ENCODE measurements at places on chromosomes 4 and X.

GRCh38 chrX:9351126-9351525 is 113.7 kb upstream of the TBL1X start:
- no peak for DNase-seq

DNA sequence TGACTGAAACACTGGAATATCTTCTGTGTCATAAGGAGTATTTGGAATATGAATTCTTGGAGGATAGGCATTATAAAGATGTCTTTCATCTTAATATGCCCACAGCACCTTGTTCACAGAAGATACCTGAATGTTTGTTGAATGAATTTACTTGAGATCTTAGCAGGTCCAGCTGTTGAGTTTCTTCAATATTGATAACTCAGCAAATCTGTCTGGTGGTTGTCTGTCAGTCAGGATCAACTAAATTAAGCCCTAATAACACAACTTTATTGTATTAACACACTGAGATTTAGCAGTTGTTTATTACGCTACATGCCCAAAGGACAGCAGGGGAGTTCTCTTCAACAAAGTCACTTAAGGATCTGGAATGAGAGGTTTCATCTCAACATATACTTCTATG is 106.5 kb downstream of the CNOT6L start:
- DNase-seq: no peak

DNA sequence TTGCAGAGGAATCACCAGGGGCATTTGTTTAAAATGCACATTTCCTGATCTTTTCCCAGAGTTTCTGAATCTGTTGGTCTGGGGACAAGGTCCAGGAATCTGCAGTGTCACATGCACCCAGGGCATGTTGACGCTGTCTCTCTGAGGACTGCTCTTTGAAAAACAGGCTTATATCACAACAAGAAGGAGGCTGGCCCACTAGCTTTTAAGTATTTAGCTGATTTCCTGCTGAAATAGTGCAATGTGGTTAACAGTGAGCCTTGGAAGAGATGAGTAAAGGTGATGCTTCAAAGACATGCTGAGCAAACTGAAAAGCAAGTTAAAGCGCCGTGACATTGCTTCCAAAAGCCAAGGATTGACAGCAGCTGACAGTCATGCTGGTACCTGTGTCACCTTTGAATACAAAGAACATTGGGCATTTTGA is 18.6 kb upstream of the SEPSECS start:
- no peak for DNase-seq

DNA sequence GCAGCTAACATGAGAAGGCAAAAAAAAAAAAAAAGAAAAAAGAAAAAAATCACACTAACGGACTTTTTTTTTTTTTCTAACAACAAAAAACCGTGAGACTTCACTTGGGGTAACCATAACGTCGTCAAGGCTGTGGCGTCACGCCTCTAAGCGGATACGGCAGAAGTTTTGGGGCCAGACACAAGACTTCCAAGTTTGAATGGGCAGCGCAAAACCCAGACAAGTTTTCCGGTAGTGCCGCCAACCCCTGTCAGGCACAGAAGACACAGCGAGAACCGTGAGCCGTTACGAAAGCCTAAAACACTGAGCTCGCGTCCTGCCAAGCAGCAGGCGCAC is 556 bp upstream of the SMARCA5 start:
- no peak for DNase-seq

DNA sequence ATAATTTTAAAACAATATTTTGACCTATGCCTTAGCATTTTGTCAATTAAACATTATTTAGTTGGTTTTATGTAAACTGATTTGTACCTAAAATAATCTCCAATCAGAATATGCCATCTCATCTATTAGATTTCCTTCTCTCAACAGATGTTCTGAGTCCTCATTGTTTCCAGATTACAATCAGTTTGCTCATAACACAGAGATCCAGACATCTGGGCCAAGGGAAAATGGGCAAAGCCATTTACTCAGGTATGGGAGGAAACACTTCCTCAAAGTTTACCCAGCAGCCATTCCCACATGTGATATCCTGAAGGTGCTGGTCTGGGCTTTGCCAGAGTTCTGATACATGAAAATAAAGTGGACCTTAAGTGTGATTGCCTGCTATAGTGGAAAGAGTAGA is 217.9 kb upstream of the GPC4 start:
- no peak for DNase-seq

- no peak for DNase-seq
Measured at GRCh38 chr4:164924670-164925238, 47.8 kb downstream of the APELA start.

DNA sequence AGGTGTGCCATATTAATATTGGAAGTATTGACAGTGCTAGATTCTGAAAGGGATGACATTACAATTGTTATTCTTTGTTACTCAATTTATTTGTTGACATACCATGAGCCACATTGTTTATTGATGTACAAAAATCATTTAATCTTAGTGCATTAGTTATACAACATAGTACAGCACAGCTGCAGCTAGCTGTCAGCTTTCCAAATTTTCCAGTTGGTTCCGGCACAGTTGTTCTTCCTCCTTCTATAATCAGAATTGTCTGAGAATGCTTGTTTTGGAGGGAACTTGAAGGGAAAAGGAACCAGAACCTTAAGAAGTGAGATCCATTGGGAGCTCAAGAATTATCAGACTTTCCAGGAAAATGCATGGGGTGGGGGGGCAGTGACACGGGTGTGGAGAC is 281.4 kb downstream of the ZIC3 start:
- no peak for DNase-seq

DNA sequence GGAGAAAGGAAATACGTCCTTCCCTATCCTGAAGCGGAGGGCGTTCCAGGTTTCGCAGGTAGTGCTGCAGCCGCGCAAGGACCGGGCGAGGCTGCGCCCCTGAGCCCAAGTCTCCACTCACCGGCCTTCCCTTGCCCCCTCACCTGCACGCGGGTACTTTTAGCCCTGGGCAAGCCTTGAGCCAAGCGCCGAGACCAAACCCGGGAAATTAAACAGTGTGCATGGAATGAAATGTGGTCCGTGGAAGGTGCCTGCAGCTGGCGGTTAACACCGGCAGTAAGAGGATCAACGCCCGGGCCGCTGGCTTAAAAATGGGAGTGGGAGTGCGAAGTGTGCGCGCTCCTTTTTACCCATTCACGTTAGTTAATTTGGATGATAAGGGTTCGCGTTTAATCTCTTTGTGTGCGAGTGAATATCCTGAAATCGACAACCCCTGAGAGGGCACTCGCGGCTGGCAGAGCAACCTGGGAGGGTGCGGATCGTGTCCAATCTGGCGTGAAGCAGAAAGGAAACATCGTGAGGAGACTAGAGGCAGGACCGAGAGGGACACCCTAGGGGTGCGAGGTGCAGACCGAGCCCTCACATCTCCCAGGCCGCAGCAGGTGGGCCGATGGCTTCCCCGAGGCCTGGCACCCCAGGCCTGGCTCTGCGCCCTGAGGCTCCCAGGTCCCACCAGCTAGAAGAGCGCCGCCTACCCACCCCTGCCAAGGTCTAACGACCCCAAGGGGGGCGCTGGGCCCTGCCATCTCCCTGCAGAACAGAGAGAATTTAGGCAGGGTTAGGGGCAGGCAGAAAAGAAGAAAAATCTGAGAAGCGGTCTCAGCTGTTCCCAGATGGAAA is 2.0 kb upstream of the HELT start:
- DNase-seq: no peak

- no peak for DNase-seq
Measured at GRCh38 chrX:118545510-118545909, 49.9 kb downstream of the DOCK11 start.

Data from OCI-LY7 (cell line).